Activated naive CD4-positive, alpha-beta T cell treated with anti-CD3 and anti-CD28 coated beads, Interleukin-2, amount 50 U/mL, for 16 hours (primary cell): ENCODE measurements at places on chromosomes 2 and 18.

- DNase-seq = no peak
Observed at GRCh38 chr2:8306530-8307351, 375.1 kb upstream of the ID2 start.

- DNase-seq = no peak
Observed at GRCh38 chr2:66428986-66429612, 5.8 kb upstream of the MEIS1 start.

GRCh38 chr2:230267556-230267955, 42.0 kb downstream of the SP140 start:
- DNase-seq = no peak

DNA sequence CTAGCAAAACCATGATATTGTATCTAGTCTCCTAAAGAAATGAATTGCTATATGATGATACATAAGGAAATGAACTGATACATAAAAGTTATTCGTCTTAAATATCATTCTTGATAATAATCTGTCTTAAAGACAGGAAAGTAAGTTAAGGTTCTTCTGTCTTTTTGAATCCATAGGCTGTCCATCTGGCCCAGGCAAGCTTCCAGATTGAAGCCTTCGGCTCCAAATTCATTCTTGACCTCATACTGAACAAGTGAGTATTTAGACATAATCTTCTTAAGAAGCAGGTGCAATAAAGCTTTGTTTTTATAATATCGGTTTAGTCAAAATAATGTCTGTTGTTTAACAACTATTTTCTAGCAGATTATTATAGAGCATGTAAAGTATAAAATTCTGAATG, 37.7 kb downstream of the ADAM23 start:
- no peak for DNase-seq

GRCh38 chr2:200172944-200173581, 133.4 kb upstream of the SPATS2L start:
- DNase-seq = no peak

GRCh38 chr18:61743775-61744531, 148.9 kb downstream of the RNF152 start:
- no peak for DNase-seq

DNA sequence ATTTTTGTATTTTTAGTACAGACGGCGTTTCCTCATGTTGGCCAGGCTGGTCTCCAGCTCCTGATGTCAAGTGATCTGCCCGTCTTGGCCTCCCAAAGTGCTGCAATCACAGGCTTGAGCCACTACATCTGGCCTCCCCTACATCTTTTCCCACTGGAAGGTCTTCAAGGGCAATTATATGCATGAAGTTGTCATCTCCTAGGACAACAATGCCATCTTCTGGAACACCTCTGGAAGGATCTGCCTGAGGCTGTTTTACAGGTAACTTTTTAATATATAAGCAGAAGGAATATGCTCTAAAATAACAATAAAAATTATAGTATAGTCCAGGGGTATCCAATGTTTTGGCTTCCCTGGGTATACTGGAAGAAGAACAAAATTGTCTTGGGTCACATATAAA, 321.4 kb downstream of the AFF3 start:
- DNase-seq = no peak

DNA sequence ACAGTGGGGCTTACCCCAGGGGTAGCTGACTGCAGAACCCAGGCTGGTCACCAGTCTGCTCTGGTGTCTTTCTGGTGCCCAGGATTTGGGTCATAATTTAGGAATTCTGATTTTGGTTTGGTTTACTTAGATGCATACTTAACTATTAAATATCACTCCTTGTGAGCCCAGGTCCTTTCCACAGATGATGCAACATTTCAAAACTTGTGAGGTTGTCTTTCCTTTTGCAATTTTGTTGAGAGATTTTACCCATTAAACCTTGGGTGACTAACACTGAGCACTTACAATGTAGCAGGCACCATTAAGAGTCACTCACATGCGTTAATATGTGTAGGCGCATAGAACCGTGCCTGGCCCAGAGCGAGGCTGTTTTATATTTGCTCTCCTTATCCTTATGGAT, 61.8 kb upstream of the RPL31 start:
- DNase-seq = no peak

DNA sequence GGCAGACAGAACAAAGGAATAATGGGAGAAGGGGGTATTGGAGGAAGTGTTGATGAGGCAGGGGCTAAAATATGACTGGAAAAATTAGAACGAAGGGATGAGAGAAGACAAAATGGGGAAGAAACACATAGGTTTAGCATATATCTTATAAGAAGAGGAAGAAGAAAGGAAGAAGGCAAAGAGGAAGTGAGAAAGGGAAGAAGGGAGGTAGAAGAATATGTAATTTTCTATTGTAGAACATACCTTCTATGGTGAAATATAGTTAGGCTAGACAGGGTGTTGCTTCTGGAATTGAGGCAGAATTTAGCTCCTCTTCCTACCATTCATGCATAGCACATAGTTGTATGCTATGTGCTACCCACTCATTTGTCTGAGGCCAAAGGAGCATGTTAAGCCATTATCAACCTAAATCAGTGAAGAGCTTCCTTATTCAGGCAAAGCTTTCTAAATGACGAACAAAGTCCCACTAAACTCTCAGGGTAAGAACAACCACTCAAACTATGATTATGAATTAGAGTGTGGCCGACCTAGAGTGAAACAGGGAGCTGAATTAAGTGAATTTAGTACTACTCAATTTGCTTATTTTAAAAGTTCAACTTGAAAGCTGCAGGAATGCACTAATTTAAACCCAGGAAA, 180.9 kb upstream of the GALNT5 start:
- DNase-seq = no peak

DNA sequence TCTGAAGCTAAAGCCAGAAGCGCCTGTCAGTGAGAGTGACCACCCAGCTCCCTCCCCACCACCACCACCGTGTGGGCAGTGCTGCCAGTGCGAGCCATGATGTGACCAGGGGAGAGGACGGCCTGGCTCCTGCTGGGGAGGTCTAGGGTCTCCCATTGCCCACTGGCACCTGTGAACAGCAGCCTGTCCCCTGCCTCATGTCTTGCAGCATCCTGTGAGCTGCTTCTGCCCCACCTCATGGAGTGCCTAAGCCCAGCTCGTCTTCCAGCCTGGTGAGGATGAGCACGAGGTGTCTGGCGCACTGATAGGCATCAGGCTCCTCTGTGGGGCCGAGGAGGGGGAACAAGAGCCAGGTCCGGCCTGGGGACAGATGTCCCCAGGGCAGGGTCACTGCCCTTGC, 61.4 kb downstream of the FAM168B start:
- DNase-seq = no peak

- DNase-seq = no peak
Observed at GRCh38 chr2:156191527-156191926, 141.0 kb downstream of the NR4A2 start.

- DNase-seq = no peak
Observed at GRCh38 chr2:151900331-151900730, 72.1 kb upstream of the ARL5A start.
